HCT116 (cell line): ENCODE measurements at places on chromosomes 7 and 10.

DNA sequence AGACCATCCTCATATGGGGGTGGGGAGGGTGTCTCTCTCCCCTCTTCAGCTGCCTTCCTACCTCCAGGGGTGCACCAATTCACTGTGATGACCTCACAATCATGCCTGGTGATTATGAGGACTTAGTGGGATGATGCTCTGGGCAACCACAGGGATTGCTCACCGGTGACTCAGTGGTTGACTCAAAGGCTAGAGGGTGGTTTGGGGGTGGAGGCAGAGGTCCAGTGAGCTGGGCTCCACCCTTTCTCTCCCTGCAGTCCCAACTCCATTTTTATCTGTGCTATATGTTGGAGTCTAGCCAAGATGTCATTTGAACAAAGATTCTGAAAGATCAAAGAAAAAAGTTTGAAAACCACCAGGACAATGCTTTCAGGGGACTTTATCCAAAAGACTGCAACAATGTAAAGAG lies 286.9 kb downstream of the KCNMA1 start:
- no peak overlapping the region for H3K4me3 ChIP-seq
- H3K36me3 ChIP-seq: no peaks in the 10 kb centered on the region
- H3K4me1 ChIP-seq: peaks cover 13% of the 10 kb centered on the region
- DNase-seq: peak; percentile 92
- H3K27ac ChIP-seq: no peak overlapping the region

DNA sequence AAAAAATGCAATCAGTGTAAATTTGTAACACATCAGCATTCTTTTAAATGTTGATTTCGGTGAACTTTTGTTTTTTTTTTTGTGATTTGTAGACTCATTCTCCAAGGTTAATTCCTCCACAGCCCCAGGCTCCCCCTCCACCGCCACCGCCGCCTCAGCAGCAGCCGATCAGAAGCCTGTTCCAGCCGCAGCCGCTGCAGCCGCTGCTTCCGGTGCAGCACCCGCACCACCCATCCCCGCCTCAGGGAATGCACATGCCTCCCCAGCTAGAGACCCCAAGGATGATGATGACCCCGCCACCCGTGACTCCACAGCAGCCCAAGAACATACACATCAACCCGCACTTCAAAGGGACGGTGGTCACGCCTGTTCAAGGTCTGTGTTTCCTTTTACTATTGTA lies 66.6 kb downstream of the RBM33 start:
- H3K4me3 ChIP-seq: no peak overlapping the region
- H3K27ac ChIP-seq: no peak overlapping the region
- DNase-seq: no peak
- H3K36me3 ChIP-seq: peaks cover 27% of the 10 kb centered on the region; the same call in 1 of the 2 replicates

GRCh38 chr10:58957517-58957916 lies 218.9 kb upstream of the PHYHIPL start:
- no peaks in the 10 kb centered on the region for H3K27me3 ChIP-seq
- no peaks in the 10 kb centered on the region for H3K36me3 ChIP-seq
- no peaks in the 10 kb centered on the region for H3K4me1 ChIP-seq
- H3K27ac ChIP-seq: no peak overlapping the region

DNA sequence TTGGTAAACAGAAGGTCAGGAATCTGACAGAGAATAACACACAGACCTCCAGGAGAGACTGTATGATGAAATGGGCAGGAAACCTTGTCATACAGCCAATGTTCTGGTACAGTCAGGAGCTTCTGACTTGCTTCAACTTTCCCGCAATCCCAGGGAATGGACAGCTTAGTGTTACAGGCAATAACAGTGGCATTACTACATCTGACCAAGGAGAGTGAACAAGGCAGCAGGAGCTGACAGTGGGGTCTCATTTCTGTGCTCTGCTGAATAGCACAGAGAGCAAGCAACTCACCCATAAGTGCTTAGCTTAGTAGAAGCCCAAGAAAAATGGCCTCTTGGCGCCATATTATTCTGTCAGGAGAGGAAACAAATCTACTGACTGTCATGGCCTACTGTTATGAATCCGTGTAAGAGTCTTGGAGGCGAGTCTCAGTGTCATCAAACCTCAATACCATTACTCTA lies 186.2 kb upstream of the MTPN start:
- no peaks in the 10 kb centered on the region for H3K4me1 ChIP-seq
- H3K27ac ChIP-seq: no peak overlapping the region
- DNase-seq: no peak
- no peak overlapping the region for H3K4me3 ChIP-seq
- H3K36me3 ChIP-seq: no peaks in the 10 kb centered on the region
- H3K27me3 ChIP-seq: peaks cover 3% of the 10 kb centered on the region; the same call in 1 of the 2 replicates
